Fibroblast of skin of right biceps (primary cell): ENCODE measurements at places on chromosomes 1 and 21.

DNA sequence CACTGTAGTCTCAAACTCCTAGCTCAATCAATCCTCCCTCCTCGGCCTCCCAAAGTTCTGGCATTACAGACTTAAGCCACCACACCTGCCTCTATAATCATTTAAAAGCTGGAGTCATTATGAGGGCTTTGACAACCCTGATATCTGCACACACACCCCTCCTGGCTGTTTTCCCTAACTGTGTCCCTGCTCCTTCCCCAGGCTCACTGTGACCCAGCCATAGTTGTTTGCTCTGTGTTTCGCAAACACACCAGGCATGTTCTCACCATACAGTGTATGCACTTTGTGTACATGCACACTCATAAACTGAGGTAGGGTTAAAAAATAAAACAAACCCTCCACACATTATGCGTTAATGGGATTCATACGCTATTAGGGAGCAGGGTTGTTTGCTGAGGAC is 21.8 kb upstream of the IL20 start:
- DNase-seq = no peak

GRCh38 chr1:181044449-181044966 is 10.7 kb downstream of the MR1 start:
- no peak for DNase-seq

DNA sequence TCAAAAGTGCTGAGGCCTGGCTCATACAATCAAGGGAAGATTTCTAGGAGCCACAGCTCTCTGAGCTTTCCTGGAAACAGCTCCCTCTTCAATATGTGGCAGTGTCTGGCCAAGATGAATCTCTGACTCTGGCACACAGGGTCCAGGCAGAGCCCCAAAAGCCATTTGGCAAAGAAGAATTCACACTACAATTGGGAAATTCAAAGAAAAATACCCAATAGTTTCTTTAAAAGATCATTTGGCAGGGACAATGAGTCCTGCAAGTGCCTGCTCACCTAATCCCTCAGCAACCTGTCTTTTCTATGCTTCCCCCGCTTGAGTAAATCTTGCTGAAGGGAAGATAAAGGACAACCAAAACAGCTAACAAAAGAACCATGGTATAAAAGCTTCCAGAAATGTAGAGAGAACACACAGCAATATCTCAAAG is 124.6 kb downstream of the TGFBR3 start:
- DNase-seq = no peak

DNA sequence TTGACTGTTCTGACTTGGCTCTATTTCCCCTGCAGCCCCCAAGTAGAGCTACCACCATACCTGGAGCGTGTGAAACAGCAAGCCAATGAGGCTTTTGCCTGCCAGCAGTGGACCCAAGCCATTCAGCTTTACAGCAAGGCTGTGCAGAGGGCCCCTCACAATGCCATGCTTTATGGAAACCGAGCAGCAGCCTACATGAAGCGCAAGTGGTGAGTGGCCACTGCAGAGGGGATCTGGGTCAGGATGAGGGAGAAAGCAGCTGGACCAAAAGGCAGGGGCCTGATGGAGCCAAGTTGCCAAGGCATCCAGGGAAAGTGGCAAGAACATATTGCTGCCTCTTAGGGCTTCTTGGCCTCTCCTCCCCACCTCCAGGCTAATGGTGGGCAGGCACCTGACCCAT is 24.1 kb upstream of the TMEM222 start:
- DNase-seq = no peak

DNA sequence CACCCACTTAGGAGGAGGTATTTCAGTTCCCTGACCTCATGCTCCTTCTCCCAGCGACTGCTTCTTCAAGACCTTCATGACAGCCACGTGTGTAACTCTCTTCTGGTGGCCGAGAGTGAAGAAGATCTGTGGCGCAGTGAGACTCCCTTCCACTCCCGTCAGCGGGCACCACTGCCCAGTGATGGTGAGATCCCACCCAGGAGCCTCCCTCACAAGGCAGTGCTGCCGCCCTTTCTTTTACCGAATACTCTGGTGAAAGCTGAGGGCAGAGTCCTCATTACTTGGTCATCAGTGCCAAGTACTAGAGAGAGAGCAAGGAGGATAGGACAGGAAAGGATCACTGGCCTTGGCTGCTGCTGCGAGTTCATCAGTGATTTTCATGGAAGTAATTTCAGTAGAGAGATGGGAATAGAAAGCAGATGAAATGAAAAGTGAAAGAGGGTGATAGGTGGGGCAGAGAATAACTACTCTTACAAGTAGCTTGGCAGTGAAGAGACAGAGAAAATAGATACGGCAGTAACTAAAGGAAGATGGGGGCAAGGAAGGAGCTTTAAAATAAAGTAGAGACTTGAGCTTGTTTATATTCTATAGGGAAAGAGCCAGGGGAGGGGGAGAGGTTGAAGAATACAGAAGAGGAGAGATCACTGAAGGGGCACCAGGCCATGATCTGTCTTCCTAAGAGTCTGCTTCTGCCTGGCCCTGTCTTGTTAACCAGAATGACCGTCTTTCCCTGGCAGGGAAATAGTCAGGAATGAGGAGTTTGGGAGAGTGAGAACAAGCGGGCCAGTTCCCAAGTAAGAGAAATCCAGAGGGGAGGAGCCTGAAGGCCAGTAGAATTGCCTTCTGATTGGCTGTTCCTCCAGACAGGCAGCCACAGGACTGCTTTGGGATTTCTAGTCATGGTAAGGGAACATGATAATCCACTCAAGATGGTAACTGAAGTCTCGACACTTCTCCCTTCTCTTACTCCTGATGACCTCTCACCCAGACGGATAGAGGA is 18.3 kb downstream of the HYI start:
- DNase-seq = peak; percentile 44

DNA sequence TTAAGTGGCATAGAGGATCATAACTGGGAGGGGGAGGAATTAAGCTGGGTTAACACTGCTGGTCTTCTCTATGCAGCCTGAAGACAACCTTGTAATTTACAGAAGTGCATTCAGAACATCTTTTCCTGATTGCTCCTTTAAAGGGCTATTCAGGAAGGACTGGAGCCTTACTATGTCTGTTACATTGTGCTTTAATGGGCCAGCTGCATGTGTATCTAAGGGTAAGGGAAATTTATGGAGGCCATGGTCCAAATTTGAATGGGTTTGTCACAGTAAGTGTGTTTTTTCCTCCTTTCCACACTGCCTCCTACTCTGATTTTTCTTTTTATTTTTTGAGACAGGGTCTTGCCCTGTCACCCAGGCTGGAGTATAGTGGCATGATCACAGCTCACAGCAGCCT is 19.6 kb downstream of the C1orf21 start:
- no peak for DNase-seq

- DNase-seq = no peak
Observed at GRCh38 chr1:30467101-30467500, 256.3 kb downstream of the MATN1 start.

GRCh38 chr1:115140442-115141144 is 51.3 kb upstream of the TSPAN2 start:
- DNase-seq = peak; percentile 64

DNA sequence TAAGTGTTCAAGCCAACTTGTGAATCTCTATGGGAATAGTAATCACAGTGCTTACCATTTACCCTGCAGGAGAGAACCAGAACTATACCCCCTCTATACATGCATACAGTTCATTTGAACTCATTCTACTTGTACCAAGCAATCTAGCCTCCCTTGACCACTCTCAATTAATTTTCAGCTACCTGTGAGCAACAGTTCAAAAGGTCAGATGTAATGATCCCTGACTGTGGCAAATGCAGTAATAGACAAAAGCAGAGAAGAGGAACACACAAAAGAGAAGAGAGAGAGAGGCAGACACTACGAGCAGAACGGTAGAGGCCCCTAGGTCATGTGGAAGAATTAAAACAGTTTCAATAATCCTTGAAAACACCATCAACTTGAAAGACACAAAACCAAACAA is 52.8 kb downstream of the FMO4 start:
- DNase-seq = no peak

DNA sequence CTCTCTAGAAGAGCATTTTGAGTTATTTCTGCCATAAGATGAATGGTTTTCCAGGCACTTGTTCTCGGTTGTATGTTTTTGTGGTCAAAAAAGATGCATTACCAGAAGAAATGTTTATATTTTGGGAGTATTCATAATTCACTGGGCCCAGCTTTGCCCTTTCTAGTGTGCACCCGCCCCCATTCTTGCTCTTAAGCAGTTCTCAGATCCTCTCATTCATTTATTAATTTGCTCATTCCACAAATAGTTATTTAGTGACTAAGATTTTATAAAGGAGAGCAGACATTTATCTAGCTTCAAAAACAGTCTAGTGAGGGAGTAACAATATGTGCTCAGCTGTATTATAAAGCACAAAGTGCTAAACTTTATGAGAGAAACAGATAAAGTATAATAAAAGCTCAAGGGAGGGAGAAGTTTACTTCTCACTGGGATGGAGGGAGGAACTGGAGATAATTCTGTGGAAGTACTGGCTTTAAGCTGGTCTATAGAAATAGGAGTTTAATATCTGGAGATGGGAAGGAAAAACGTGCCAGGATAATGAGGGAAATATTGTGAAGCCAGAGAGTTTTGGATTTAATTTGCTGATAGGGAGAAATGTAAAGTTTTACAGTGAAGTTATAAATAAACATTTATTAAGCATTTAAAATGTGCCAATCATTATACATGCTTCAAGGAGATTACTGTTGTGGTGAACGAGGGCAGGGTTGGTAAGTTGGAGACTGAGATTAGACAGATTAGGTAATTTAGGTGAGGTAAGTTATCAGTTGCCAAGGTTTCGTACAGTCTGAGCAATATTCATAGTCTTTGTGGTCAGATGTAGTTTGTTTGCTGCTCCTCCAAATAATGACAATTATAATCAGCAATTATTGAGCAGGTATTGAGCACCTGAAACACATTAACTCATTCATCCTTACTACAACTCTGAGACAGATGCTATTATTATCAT is 9.1 kb upstream of the MACF1 start:
- DNase-seq = peak; percentile 78

- DNase-seq = no peak
Observed at GRCh38 chr1:150235294-150235851, 539 bp downstream of the ANP32E start.

- DNase-seq = no peak
Observed at GRCh38 chr1:235682216-235682615, 32.6 kb upstream of the GNG4 start.

- no peak for DNase-seq
Observed at GRCh38 chr21:39105836-39106235, 77.4 kb downstream of the PSMG1 start.

DNA sequence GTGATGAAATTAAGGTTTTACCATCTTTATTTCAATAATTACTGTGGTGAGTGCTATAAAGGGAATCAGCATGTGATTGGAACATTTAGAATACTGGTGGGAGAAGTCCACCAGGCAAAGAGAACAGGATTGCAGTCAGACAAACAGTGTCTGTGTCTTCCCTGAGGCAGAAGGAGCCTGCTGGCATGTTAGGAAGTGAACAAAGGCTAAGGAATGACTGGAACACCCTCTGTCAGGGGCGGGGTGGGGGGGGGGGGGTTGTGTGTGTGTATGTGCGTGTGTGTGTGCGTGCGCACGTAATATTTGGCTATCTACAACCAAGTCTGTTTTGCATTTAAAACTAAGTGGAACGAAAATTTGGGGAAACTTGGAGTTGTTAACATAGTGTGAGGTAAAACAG is 30.2 kb downstream of the SRRM1 start:
- peak; percentile 36 for DNase-seq

GRCh38 chr21:16241479-16241963 is 511.7 kb downstream of the USP25 start:
- DNase-seq = peak; percentile 7

DNA sequence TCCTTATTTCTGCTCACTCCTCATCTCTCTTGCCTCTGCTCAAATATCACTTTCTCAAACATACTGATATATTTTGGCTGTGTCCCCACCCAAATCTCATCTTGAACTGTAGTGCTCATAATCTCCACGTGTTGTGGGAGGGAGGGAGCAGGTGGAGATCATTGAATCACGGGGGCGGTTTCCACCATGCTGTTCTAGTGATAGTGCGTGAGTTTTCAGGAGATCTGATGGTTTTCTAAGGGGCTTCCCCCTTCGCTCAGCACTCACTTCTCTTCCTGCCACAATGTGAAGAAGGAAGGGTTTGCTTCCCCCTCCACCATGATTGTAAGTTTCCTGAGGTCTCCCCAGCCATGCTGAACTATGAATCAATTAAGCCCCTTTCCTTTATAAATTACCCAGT is 26.6 kb downstream of the ZBTB8OS start:
- no peak for DNase-seq

- peak; percentile 60 for DNase-seq
Observed at GRCh38 chr1:84960371-84960770, 36.5 kb downstream of the MCOLN2 start.

- peak; percentile 16 for DNase-seq
Observed at GRCh38 chr1:230728710-230729392, 14.9 kb upstream of the AGT start.

GRCh38 chr1:1295154-1295923 is 12.4 kb downstream of the ACAP3 start:
- no peak for DNase-seq

DNA sequence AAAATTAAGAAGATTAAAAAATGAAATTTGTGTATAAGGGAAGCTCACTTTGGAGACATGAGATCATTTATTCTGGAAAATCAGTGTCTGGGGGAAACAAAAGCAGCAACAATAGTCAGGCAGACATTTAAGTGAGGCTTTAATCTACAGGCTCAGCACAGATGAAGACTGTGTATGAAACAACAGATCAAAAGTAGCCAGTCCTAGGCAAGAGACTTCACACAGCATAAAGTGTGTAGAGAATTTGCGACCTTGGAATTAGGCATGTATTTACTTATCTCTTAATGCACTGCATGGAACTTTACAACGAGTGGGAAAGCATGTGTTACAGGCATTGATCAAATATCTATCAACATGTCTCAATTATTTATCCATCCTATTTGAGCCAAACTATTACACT is 1099.9 kb downstream of the PLA2G4A start:
- DNase-seq = no peak

- no peak for DNase-seq
Observed at GRCh38 chr1:115194506-115194905, 105.2 kb upstream of the TSPAN2 start.

- DNase-seq = peak; percentile 95
Observed at GRCh38 chr1:85366391-85367170, 90.1 kb upstream of the BCL10 start.

- DNase-seq = peak; percentile 15
Observed at GRCh38 chr1:167747988-167748387, 26.2 kb downstream of the MPZL1 start.

DNA sequence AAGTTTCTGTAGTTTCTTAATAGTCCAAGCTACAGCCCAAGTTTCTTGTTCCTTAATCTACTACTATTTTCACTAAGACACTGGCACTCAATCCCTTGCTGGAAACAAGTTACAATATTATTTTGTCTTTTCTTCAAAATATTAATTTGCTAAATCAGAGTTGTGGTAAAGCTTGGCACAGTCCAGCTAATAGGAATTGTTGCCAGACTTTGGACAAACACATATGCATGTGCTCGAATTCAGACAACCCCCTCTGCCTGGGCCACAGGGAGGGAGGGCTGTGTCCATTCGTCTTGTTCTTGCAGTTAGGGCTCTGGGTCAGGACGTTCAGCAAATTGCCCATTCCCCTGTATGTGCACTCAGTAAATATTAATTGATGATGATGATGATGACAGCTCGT is 103.6 kb downstream of the CNIH3 start:
- no peak for DNase-seq
